Activated naive CD8-positive, alpha-beta T cell treated with anti-CD3 and anti-CD28 coated beads, Interleukin-2, amount 50 U/mL, for 24 hours (primary cell): ENCODE measurements at places on chromosomes 2 and 18.
A peak's percentile ranks its signal among the peaks of the same experiment; 100 is the strongest.

- H3K4me1 ChIP-seq, result no peaks in the 10 kb centered on the region
- peaks cover 1% of the 10 kb centered on the region for H3K27me3 ChIP-seq
- no peak overlapping the region for H3K27ac ChIP-seq
Measured at GRCh38 chr2:240418311-240418710, 17.2 kb upstream of the GPC1 start.

DNA sequence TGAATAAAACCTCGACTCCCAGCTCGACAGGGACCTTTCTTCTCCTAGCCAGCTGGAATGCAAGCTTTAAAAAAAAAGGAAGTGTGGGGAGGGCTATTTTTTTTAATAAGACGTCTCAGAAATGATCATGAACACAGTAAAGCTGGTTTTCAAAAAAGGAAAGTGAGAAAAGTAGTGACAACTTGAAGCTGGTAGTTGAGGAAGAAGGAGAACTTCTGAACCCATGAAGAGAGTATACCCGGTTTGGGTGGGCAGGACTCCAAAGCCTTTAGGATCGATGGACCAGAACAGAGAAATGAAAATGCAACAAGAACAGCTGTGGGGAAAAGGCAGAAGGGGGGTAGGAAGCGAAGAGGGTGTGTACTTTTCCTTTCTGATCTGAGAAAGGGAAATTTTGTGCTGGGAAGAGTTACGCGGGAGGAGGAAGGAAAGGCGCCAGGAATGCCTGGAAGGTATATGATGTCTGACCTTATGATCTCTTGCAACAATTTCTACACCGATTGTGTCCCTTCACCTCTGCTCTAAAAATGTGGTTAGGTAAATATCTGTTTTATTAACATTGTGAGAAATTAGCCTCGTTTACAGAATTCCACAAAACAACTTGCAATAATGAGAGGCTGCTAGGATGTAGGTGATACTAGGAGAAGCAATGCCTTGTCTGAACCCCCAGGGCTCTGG is 22.6 kb upstream of the CYP1B1 start:
- H3K4me1 ChIP-seq, result peaks cover 26% of the 10 kb centered on the region
- peak overlapping the region; percentile 16 for H3K27ac ChIP-seq
- peaks cover 73% of the 10 kb centered on the region for H3K27me3 ChIP-seq
- peak overlapping the region; percentile 1 for H3K4me3 ChIP-seq
- no peak for DNase-seq
- no peaks in the 10 kb centered on the region for H3K36me3 ChIP-seq

DNA sequence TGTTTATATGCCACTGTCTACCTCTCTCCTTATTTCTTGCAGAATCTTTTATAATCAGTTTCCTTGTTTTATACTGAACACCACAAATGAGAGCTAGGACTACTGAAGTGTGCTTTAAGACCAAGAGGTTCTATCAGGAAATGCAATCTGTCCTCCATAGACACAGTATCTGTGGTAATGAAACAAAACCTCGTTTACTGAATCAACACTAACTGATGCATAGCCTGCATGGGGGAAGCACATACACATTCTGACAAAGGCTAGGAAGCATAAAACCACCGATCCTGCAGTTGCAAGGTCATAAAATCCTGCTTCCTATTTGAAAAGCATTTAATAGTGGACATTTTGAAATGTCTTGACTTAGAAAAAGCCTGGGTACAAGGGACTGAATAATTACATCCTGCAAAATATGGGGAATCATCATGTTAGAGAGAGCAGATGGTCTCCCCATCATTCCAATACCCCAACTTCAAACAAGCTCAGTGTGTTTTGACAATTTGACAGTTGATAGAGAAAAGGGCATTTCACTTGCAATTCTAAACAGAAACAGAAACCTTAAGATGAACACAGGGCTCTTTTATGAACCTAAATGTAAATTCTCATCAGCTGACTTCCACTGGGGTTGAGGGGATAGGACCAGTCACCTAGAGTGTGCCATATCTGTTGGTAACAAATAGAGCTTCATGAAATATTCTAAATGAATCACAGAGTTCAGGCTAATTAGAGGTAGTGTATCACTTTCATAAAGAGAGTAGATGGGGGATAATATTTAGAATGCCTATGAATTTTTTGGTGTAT is 1845.6 kb upstream of the PIK3C3 start:
- no peak overlapping the region for H3K4me3 ChIP-seq
- H3K27ac ChIP-seq, result no peak overlapping the region
- H3K36me3 ChIP-seq, result no peaks in the 10 kb centered on the region
- H3K4me1 ChIP-seq, result no peaks in the 10 kb centered on the region

- no peaks in the 10 kb centered on the region for H3K27me3 ChIP-seq
- H3K27ac ChIP-seq, result peak overlapping the region; percentile 63
- DNase-seq, result peak; percentile 38
- H3K4me1 ChIP-seq, result peaks cover 57% of the 10 kb centered on the region
- H3K4me3 ChIP-seq, result peak overlapping the region; percentile 99
Measured at GRCh38 chr2:96264656-96265348, 995 bp downstream of the TMEM127 start.

DNA sequence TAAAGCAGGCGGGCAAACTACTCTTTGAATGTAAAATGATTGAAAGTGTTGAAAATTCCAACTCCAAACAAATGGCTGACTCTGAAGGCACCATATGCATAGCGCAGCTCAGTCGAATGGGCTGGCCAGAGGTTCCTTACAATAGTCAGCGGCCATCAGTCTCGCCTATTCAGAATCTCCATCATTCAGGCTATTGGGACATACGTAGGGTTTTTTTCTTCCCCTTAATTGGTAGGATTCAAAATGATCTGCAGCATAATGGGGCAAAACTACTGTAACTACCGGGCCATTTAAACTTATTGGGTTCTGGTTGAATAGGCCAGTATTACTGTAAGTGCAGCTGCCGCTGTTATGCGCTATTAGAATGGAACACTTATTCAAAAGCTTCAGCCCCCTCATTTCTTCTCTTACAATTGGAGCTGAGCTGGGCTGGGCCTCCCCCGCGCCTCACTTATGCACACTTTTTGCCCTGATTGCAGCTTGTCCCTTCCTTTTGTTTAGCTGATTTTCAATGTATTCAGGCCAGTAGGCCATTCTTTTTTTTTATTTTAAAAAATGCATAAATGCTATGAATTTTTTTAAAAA is 40.4 kb downstream of the SLC9A4 start:
- no peak overlapping the region for H3K27ac ChIP-seq
- peaks cover 16% of the 10 kb centered on the region for H3K4me1 ChIP-seq
- peaks cover 10% of the 10 kb centered on the region for H3K27me3 ChIP-seq
- no peak for DNase-seq
- no peak overlapping the region for H3K4me3 ChIP-seq
- no peaks in the 10 kb centered on the region for H3K36me3 ChIP-seq

DNA sequence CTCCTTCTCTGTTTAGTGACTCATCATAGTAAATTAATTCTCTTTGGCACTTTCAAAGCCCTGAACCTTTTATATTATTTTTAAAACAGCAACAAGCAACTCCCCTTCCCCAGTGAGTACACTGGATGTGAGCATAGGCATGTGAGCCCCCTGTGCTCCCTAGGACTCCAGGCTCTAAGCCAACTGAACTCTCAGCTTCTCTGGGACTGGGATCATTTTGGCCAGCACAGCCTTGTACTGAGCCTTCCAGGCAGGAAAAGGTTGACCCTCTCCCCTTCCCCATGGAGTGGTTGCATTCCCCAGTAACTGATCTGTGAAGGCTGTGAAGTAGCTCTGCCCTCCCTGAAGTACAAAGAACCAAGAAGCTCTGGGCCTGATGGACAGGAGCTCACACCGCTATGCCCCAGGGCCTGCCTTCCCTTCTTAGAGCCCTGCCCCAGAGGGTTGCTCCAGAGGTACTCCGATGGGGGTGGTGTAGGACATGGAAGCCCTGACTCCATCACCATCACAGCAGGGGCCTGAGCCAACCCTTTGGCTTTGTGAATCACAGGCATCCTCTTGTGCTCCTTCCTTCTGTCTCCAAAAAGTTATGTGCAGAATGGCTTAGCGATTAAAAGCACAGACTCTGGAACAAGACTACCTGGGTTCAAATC is 57.8 kb downstream of the ADD2 start:
- H3K27ac ChIP-seq, result no peak overlapping the region
- H3K36me3 ChIP-seq, result no peaks in the 10 kb centered on the region
- peaks cover 16% of the 10 kb centered on the region for H3K4me1 ChIP-seq
- H3K4me3 ChIP-seq, result no peak overlapping the region
- H3K27me3 ChIP-seq, result no peaks in the 10 kb centered on the region

DNA sequence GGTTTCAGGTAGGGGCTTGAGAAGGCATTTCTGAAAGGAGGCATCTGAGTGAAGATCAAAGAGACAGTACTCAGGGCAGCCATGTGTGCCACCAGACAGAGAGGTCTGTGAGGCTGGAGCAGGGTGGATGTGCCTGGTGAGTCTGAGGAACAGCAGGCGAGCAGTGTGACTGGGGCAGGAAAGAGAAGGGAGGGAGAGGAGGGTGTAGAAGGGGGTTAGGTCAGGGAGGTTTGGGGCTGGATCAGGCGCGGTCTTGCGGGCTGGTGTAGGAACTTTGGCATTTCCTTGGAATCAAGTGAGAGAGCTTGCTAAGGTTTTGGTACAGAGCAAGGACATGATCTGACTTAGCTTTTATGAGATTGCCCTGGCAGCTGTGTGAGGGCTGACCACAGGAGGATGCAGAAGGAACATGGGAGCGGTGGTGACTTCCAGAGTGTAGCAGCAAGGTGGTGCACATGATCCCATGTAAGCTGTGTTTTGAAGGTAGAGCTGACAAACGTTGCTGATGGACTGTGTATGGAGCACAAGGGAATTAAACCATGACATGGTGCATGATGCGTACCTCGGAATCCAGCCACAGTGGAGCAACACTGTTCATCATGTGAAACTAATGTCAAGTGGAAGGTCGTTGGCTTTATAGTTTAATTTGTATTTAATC is 13.9 kb downstream of the RAB31 start:
- no peaks in the 10 kb centered on the region for H3K4me1 ChIP-seq
- H3K27me3 ChIP-seq, result peaks cover 20% of the 10 kb centered on the region
- no peak overlapping the region for H3K4me3 ChIP-seq
- no peaks in the 10 kb centered on the region for H3K36me3 ChIP-seq

- peaks cover 37% of the 10 kb centered on the region for H3K36me3 ChIP-seq
- no peak overlapping the region for H3K4me3 ChIP-seq
- no peaks in the 10 kb centered on the region for H3K27me3 ChIP-seq
- peak overlapping the region; percentile 12 for H3K27ac ChIP-seq
- DNase-seq, result no peak
Measured at GRCh38 chr2:191041418-191042161, 27.6 kb upstream of the STAT1 start.
